ENCODE measurements at places on chromosomes 5 and 9.

GRCh38 chr5:53369681-53370080 is 110.7 kb upstream of the FST start:
- DNase-seq = no peak

GRCh38 chr5:158800481-158800880 is 299.2 kb downstream of the EBF1 start:
- DNase-seq = no peak

GRCh38 chr5:33939556-33940262 is 3.5 kb downstream of the RXFP3 start:
- no peak for DNase-seq

DNA sequence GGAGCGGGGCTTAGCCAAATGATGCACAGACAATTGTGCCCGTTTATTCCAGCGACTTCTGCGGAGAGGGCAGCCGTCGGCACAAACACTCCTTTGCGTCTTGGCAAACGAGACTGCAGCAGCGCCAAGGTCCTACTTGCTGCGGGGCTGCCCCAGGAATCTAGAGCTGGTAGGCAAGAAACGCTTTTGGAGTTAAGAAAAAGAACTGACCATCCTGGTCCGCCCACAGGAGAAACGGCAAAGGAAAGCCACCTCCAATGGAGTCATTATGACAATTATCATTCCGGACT is 2.3 kb downstream of the RXFP3 start:
- DNase-seq = no peak

GRCh38 chr5:153618867-153619266 is 128.4 kb downstream of the GRIA1 start:
- DNase-seq = no peak

DNA sequence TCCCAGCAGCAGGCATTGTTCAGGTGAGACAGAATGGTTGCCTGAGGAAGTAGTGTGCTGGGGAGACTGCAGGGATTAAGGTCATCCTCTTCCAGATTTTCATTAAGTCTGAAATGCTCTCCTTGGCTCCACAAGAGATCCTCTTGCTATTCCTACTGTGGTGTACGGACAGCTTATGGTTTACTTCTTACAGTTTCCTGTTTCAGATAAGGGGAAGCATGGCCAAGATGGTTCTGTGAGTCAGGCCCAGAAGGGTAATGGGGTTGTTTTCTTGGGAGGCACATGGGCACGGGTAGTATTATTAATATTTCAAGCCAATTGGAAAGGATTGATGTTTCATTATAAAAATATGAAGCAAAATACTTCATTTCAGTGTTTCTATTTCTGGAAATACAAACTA is 42.9 kb downstream of the GLRX start:
- no peak for DNase-seq

DNA sequence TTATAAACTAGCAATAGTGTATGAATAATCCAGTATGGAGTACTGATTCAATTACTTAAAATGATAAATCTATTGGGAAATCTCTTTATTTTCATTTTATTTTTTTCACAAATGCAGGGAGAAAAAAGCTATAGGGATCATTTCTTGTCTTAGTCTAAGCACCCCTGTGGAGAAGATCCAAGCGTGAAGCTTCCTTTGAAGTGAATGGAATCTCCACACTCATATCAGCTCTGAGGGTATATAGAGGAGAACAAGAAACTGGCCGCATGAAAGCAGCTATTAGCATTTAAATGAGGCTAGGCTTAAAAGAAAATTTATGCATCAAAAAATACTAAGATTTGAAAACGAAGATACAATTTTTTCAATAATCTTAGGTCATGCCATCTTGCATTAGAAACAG is 12.9 kb upstream of the PAM start:
- DNase-seq = no peak

DNA sequence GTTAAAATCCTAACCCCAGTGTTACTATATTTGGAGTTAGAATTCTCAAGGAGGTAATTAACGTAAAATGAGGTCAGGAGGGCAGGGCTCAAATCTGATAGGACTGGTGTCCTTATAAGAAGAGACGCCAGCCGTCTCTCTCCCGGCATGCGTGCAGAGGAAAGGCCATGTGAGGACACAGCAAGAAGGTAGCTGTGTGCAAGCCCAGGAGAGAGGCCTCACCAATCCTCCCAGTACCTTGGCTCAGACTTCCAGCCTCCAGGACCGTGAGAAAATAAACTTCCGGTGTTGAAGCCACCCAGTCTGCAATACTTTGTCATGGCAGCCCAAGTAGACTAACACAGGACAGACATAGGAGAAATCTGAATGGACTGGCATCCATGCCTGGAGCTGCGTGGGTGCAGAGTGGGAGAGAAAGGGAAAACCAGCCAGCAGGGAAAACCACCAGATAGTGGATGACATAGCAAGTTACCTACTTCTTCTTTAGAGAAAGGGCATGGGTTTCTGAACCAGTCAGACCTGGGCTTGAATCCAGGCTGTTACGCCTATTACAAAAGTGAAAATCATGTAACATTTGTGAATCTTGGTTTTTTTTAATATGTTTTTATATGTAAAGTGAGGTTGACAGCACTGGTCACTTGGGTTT is 89.2 kb downstream of the FSTL4 start:
- no peak for DNase-seq

- no peak for DNase-seq
Observed at GRCh38 chr5:41219658-41220269, 6.4 kb upstream of the C6 start.

DNA sequence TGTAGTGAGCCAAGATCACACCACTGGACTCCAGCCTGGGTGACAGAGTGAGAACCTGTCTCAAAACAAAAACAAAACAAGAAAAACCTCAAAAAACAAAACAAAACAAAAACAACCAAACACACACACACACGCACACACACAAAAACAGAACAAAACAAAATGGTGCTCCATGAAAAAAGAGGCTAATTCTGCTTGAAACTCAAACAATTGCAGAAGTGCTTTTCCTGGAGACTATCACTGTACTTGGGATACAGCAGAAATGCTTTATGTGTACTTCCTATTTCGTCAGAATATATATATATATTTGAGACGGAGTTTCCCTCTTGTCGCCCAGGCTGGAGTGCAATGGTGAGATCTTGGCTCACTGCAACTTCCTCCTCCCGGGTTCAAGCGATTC is 49.9 kb upstream of the HSPA9 start:
- no peak for DNase-seq

- no peak for DNase-seq
Observed at GRCh38 chr9:35615981-35616680, 2.1 kb downstream of the CD72 start.

Data from stimulated activated CD8-positive, alpha-beta memory T cell treated with anti-CD3 and anti-CD28 coated beads, Interleukin-7, amount 100 ng/mL, for 1 hour (primary cell).